Suprapubic skin (tissue), 4 donors: ENCODE measurements at places on chromosomes 4 and X. TPM values are rescaled to one million over a fixed set of nuclear protein-coding genes. Genes with fewer than 3 reads are reported as not detected.
A peak's percentile ranks its signal among the peaks of the same experiment; 100 is the strongest.

GRCh38 chr4:112348488-112349158 is 51.5 kb downstream of the ALPK1 start:
- peaks cover under 1% of the 10 kb centered on the region for H3K36me3 ChIP-seq
- H3K27ac ChIP-seq: no peak overlapping the region
- peak; percentile 74 for DNase-seq
- peak overlapping the region; percentile 23 for H3K4me3 ChIP-seq
- H3K4me1 ChIP-seq: no peaks in the 10 kb centered on the region

DNA sequence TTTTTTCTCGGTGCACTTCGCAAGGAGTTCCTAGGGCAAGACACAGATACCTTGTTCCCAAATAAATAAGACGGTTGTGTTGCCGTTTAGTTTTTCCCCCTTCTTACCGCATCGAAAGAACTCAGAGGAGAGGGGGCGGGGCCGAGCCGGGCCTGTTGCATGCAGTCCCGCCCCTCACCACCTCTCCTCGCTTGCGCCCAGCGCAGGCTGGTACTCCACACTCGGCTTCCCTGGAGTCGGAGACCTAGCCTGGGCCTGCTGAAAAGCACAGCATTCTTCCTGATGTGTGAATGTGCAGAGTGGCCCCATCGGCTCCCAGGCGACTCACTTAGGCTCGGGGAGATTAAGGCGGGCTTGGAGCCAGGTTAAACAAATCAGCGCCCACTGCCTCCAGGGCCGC is 26.1 kb upstream of the VMA21 start:
- H3K36me3 ChIP-seq: no peaks in the 10 kb centered on the region
- no peak for DNase-seq
- H3K4me3 ChIP-seq: no peak overlapping the region
- H3K4me1 ChIP-seq: no peaks in the 10 kb centered on the region

DNA sequence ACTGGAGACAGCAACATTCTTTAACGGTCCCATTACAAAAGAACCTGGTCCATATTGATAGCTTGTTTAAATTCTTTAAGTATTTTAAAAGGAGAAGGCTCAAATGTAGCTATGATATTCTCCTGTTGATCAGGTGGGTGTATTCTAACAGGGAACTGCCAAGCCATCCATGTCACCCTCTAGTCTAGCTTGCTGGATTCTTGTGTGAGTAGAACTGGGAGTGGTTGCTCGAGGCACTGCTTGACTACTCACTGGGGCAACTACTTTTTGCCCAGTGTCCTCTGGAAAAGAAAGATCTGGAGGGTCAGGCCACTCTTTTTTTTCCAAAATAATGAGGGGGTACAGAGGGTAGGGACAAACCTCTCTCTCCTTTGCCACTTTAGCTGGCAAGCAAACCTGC is 155.1 kb downstream of the ZNF518B start:
- H3K27me3 ChIP-seq: no peaks in the 10 kb centered on the region
- no peak for DNase-seq
- H3K4me3 ChIP-seq: no peak overlapping the region
- H3K27ac ChIP-seq: no peak overlapping the region
- peaks cover 12% of the 10 kb centered on the region for H3K4me1 ChIP-seq
- no peaks in the 10 kb centered on the region for H3K36me3 ChIP-seq

- H3K27ac ChIP-seq: peak overlapping the region; percentile 87
- no peaks in the 10 kb centered on the region for H3K36me3 ChIP-seq
- DNase-seq: peak; percentile 70
- H3K4me1 ChIP-seq: peaks cover 13% of the 10 kb centered on the region
Observed at GRCh38 chrX:3712870-3713224, 602 bp downstream of the PRKX start.

DNA sequence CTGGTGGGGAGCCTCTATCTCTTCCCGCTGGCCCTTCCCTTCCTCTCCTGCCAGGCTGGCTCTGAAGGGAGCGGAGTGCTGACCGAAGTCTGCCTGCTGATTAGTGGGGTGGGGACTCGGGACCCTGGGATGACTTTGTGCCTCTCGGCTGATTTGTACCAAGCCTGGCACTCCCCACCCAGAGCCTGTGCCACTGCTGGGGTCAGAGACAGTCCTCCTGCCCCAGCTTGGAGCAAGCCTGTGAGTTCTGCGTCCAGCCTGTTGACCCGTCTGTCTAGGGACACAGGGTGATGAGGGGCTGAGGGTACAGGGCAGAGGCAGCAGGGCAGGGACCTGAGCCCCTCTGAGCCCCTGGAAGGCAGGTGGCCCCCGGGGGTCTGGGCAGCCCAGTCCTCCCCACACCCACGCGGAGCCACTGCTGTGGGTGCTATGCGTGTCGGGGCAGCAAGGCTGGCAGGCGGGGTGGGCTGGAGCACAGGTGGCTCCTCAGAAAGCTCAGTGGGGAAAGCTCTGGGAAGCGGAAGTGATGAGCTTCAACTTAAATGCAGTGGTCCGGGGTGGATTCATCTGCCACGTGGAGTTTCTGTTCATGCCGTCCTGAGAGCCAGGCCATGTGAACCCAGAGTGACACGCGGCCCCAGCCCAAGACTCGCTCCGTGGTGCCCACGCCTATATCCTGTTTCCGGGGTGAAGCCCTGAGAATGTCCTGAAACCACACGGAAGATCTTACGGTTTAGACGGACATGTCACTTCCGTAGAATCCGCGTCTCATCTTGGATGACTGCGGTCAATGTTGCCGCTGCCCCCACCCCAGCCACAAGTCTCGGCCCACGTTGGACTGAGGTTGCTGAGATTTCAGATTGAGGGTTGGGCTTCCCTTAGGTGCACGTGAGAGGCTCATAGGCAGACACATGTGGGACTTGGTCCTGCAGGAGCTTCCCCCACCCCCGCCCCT is 21.1 kb upstream of the UVSSA start:
- H3K27me3 ChIP-seq: no peaks in the 10 kb centered on the region
- peaks cover 9% of the 10 kb centered on the region for H3K4me1 ChIP-seq
- H3K27ac ChIP-seq: no peak overlapping the region
- peaks cover 68% of the 10 kb centered on the region for H3K36me3 ChIP-seq
- no peak overlapping the region for H3K4me3 ChIP-seq
- no peak for DNase-seq

DNA sequence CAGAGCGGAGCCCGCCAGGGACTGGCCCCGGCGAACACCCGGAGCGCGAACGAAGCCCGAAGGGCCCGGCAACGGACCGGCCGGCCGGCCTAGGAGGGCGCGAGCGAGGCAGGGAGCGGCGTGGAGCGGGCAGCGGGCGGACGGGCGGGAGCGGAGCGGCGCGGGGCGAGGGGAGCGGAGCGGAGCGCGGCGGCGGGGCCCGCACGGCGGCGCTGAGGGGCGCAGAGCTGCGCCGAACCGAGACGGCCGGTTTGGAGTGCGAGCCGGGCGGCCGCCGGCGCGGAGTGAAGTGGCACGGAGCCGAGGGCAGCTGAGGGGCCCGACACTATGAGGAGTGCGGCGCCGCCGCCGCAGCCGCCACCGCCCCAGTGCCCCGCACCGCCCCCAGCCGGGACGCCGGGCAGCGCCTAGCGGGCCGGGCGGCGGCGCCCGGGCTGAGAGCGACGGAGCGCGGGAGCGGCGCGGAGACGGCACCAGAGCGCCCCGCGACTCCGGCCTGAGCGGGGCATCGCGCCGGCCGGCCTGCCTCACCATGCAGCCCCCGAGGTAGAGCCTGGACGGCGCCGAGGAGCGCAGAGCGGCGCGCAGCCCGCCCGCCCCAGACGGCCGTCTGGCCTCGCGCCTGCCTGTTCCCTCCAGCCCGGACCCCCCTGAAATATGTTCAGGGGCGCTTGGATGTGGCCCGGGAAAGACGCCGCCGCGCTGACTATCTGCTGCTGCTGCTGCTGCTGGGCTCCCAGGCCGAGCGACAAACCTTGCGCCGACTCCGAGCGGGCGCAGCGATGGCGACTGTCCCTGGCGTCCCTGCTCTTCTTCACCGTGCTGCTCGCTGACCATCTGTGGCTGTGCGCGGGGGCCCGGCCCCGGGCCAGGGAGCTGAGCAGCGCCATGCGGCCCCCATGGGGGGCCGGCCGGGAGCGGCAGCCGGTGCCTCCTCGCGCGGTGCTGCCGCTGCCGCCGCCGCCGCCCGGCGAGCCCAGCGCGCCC is 793 bp downstream of the NALF2 start:
- no peak for DNase-seq
- H3K4me3 ChIP-seq: peak overlapping the region; percentile 53
- H3K36me3 ChIP-seq: no peaks in the 10 kb centered on the region
- no peak overlapping the region for H3K27ac ChIP-seq
- peaks cover 14% of the 10 kb centered on the region for H3K4me1 ChIP-seq
- peaks cover 39% of the 10 kb centered on the region for H3K27me3 ChIP-seq

Gene CXorf49
- total RNA-seq: not detected

Gene CSAG3
- not detected for total RNA-seq

Gene OTUD6A
- total RNA-seq: not detected
